ENCODE measurements at places on chromosomes 4 and X.

DNA sequence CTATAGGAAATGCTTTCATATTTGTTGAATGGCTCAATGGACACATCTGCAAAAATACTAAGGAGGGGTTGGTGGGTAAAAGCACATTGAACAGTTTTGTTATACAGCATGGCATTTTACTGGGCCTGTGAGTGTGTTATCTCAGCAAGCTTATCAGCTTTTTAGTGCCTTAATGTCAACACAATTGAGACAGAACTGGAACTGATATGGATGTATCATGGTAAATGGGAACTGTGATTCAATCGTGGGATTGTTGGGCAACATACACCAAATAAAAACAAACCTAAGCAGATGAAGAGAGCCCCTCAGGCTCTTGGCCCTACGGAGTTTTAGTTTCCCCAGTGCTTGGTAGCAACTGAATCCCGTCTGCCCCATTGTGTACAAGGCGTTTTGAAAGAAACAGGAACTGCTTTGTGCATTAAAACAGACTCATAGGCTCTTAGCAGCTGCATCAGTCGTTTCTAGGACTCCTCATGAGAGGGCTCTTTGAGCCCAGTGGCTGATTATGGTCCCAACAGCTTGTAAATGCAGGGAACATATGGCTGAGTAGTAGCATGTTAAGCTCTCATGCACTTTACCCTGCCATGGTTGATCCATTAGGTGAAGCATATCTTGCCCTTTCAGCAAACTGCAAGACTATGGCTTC is 7.3 kb downstream of the GPR119 start:
- DNase-seq, result no peak

- DNase-seq, result peak; percentile 59
Observed at GRCh38 chr4:140609548-140610425, 41.0 kb upstream of the UCP1 start.

DNA sequence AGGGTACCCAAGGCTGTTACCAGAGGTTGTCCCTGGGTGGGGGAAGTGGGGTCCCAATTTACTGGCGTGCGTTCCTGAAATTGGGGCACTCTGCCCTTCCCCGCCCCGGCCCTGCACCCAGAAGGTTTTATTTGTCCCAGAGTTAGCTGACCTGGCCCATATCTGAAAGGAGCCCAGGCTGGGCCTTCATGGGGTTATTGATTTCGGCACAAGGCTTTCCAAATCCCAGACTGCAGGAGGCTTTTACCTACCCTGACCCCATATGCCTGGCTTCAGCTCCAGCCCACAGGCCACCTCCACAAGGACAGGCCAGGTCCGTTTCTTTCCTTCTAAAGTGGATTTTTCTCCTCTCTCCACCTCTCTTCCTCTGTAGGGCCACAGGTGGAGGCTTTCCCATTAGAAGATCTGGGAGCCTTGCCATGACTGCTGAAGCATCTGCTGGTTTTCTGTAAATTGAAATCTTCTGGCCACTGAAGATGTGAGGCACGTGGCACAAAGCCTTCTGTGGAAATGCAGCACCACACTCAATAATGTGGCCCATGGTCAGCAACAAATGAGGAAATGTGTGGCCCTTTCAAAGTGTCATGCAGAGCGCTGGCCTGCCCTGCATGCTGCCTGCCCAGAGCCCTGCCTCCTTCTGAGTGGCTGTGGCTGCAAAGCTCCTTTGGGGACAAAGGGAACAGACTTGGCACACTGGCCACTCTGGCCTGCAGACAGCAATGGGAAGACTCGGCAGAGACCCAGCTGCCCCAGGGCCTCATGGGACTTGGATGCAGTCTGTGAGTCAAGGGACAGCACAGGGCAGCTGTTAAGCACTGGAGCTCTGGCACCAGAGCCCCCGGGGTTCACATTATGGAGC is 43.1 kb upstream of the MTM1 start:
- no peak for DNase-seq

DNA sequence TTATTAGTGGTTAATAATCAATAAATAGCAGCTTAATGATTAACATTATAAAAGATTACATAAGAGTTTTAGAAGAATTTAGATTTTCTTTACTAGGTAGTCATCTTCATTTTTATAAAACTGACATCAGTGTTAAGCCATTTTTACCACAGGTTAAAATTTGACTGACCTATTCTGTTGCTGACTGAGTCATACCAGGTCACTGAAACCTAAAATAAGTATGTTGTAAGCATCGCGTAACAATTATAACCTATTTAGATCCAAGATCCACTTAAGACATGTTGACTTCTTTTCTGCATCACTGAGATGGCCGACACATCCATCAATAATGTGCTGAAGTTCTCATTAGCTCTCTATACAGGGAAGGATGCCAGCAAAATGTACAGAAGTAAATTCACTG is 36.7 kb downstream of the ARX start:
- no peak for DNase-seq

- DNase-seq, result no peak
Observed at GRCh38 chr4:40182954-40183353, 13.9 kb upstream of the RHOH start.

DNA sequence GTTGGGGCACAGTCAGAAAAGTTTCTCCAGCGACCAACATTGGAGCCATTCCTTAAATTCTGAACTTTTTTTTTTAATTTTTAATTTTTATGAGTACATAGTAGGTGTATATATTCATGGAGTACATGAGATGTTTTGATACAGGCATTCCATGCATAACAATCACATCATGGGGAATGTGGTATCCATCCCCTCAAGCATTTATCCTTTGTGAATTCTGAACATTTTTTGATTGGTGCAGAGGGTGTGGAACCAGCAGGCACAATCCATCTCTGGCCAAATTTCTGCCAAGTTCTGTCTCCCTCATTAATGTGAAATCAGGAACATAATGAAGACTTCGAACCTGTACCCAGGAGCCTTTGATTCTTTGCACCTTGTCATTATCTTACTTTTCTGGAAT is 267.0 kb downstream of the FRMPD4 start:
- no peak for DNase-seq

- no peak for DNase-seq
Observed at GRCh38 chrX:153657161-153657560, 10.2 kb downstream of the DUSP9 start.

- no peak for DNase-seq
Observed at GRCh38 chrX:128754130-128754529, 701.9 kb upstream of the ACTRT1 start.

DNA sequence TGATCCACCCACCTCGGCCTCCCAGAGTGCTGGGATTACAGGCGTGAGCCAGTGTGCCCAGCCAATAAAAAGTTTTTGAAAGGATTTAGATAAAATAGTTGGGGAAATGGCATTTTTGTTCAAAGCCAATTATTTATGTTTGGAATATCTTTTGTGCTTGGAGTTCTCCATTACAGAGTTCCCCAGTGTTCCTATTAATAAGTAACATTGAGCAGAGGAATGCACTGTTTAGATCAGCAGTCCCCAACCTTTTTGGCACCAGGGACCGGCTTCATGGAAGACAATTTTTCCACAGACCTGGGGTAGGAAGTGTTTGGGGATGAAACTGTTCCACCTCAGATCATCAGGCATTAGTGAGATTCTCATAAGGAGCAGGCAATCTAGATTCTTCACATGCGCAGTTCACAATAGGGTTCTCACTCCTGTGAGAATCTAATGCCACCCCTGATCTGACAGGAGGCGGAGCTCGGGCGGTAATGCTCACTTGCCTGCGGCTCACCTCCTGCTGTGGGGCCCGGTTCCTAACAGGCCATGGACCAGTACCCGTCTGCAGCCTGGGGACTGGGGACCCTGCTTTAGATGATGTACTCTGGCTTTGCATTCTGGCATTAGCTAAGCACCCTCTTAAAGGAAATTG is 8.3 kb downstream of the PKD2 start:
- DNase-seq, result no peak

DNA sequence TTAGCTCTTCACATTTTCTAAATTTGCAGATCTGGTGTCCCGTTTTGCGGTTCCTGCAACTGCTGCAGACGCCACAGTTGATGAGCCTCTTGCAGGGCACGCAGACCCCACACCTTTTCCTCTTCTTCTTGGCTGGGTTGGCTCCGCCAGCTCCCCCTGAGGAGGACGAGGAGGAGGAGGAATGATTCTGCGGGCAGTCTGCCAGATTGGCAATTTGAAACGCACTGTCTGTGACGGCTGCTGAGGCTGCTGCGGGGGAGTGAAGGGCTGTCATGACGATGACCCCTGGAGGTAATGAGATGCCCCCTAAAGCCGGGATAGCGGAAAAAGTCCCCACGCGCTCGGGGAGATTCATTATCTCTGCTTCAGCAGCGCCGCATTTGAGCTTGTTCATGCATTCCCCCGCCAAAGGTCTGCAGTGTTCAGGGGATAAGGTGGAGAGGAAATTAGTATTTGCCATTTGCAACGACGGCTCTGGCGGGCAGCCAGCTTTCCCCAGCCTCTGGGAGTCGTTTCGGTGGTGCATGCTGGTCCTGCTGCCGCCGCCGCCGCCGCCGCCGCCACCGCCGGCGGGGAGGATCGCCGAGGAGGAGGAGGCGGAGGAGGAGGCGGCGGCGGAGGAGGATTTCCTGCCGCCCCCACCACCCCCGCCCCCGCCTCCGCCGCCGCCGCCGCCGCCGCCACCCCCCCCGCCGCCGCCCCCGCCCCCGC is 3.8 kb downstream of the CXXC4 start:
- DNase-seq, result peak; percentile 87

DNA sequence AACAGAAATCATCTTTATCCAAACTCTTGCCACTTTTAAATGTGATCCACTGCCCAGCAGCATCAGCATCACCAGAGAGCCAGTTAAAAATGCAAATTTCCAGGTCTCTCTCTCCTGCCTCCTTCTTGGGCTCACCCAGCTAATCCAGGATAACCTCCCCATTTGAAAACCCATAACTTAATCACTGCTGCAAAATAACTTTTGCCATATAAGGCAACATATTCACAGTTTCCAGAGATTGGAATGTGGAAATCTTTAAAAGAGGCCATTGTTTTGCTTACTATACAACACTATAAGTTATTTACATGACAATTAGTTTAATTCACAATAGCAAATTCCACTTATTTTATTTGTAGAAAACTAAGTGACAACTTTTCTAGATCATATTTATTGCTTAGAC is 4.8 kb upstream of the EXOSC9 start:
- DNase-seq, result no peak

GRCh38 chr4:158913766-158914165 is 144.9 kb downstream of the FNIP2 start:
- DNase-seq, result no peak

GRCh38 chr4:145956288-145956890 is 17.8 kb upstream of the ZNF827 start:
- peak; percentile 64 for DNase-seq

GRCh38 chrX:136049608-136050007 is 64.4 kb downstream of the SLC9A6 start:
- no peak for DNase-seq

- DNase-seq, result no peak
Observed at GRCh38 chr4:85672959-85673358, 198.0 kb downstream of the ARHGAP24 start.

- no peak for DNase-seq
Observed at GRCh38 chr4:145295547-145295946, 115.2 kb upstream of the OTUD4 start.

DNA sequence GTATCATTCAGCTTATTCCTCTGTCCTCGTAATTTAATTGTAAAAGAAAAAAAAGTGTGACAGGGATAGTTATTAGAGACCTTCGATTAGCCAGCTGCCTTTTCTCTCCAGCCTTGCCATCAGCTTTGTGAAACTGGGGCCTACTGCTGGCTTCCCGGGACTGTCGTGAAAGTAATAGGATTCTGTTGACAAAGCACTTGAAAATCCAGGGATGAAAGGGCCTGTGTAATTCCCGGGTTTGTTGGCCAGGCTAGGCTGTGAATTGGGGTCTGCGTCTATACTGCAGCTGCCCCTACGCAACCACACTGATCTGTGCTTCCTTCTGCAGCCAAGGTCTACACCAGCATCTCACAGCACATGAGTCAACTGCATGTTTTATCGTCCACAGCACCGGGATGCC is 120.4 kb upstream of the SCML1 start:
- no peak for DNase-seq

DNA sequence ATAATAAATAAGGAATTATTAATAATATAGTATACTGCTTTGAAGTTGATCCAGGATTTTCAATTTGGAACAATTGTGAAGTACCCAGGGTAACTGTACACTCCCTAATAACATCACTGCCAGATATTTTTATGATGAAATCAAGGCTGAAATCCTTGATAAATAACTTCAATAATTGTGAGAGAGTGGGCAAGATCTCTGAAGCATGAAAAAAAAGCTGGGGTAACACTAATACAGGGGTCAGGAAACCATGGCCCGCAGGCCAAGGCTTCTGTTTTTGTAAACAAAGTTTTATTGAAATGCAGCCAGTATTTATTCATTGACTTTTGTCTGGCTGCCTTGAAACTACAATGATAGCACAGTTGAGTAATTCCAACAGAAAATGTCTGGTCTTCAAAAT is 41.6 kb downstream of the CPEB2 start:
- no peak for DNase-seq

DNA sequence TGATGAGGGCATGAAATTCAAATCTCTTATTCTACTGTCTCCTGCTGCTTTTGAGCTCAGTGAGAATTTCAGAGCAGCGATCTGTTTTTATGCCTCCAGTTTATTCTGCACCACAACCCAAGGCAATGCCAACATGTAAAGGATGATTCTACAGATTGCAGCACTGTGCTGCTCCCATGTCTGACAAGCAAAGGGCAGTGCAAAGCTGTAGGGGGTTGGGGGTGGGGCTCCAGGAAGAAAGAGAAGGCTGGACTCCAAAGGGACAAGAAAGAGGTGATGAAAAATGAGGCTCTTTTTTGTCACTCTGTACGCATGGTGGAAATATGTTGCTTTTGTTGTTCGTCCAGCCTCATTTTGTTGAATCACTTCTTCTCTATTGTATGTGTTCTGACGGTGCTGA is 254.6 kb downstream of the STIM2 start:
- DNase-seq, result no peak

DNA sequence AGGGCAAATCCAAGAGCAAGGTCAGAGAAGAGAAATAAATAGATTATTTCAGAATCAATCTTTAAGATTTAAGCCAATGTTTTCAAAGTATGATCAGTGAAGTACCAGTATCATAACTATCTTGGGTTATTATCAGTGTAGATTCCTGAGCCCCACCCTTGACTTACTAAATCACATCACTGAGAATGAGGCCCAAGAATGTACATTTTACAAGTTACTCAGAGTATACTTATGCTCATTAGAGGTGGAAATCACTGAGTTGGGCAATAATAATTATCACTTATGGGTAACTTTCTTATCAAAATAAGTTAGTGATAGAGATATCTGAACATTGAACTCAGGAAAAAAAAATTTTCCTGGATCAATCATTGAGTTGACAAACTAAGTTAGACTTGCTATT is 121.6 kb upstream of the NOCT start:
- no peak for DNase-seq

DNA sequence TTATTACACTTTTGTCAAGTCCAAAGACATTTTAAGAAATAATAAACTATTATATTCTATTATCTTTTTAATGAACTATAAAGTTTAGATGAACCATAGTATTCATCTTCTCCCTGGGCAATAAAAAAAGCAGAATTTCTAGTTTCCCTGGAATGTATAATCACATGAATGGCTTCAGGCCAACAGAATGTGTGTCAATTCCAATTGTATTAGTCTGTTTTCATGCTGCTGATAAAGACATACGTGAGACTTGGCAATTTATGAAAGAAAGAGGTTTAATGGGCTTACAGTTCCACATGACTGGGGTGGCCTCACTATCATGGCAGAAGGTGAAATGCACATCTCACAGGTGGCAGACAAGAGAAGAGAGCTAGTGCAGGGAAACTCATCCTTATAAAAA is 70.7 kb upstream of the ANXA10 start:
- DNase-seq, result no peak
